NCI-H82 (cell line): ENCODE measurements at places on chromosomes 6 and 20.

DNA sequence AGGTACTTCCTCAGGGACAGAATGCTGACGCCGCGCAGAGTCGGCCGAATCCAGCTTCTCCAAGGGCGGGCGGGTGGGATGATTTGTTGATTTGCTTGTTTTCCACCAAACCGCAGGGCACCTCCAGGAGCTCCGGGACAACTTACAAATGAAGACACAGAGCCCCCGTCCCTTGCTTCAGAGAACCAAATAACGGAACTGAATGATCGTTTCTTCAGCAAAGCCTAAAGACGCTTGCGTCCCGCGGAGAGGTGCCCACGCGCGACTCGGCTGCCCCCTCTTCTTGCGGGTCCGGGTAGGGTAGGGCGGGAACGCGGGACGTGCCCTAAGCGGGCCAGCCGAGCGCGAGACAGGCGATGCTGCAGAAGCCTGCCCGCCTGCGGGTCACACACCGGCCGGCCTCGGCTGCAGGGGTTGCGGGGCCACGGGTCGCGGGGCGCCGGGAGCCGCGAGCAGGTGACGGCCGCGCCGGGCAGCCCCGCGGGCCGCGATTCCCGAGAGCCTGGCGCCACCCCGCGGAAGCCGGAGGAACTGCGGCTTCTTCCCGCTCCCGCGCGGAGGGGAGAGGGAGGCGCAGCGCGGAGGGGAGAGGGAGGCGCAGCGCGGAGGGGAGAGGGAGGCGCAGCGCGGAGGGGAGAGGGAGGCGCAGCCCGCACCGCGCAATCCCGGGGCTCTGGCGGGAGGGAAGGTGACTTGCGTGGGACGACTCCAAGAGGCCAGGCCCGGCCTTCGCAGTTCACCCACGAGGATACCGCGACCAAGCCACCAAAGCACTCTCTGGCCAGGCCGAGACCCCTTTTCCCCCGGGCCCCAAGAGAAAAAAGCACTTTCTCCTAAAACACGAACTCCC lies 7.7 kb upstream of the FOXF2 start:
- peak; percentile 66 for DNase-seq

DNA sequence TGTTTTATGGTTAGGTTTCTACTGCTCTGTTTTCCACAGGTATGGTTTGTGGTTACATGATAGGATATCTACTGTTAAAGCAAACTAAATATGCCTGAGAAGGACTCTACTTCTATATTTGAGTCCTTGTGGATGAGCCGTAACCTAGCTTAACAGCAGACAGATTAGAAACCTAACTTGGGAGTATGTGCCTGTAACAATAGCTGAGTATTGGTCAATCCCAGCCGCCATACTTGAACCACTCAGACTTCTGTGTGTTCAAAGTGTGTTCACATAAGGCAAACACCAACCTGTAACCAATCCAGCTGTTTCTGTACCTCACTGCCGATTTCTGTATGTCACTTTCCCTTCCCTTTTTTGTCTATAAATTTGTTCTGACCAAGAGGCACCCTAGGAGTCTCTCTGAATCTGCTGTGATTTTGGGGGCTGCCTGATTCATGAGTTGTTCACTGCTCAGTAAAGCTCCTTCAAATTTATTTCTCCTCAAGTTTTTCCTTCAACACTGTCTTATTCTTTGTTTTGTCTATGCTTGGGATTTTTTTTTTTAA lies 37.1 kb downstream of the PHF3 start:
- DNase-seq: no peak

DNA sequence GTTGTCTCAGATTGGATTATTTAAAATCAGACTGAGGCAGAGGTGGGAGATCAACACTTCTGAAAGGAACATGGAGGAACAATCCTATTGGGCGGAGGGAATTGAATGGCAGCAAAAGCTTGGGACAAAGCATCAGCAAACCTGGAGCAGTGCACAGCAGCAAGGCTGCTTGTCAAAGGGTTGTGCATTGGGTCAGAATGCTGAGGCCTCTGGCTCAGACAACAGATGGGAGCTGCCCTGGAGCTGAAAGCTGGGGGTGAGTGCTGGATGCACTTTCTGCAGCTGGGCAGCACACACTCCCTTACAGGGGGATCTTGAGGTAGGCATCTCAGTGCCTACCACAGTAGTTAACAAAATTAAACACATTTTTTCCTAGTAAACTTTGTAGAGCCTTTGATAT lies 634.4 kb upstream of the MMS22L start:
- peak; percentile 62 for DNase-seq

GRCh38 chr20:63082308-63082938 lies 75.7 kb upstream of the BHLHE23 start:
- DNase-seq: no peak

DNA sequence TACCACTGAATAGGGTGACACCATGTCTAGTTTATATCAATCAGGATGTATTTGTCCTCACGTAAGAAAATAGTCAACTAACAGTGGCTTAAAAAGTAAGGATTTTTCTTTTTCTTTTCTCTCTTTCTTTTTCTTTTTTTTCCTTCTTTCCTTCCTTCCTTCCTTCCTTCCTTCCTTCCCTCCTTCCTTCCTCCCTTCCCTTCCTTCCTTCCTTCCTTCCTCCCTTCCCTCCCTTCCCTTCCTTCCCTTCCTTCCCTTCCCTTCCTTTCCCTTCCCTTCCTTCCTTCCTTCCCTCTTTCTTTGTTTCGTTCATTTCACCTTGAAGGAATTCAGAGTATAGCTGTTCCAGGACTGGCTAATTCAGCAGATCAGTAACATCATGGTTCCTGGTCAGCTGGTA lies 83.2 kb downstream of the SOX4 start:
- no peak for DNase-seq

DNA sequence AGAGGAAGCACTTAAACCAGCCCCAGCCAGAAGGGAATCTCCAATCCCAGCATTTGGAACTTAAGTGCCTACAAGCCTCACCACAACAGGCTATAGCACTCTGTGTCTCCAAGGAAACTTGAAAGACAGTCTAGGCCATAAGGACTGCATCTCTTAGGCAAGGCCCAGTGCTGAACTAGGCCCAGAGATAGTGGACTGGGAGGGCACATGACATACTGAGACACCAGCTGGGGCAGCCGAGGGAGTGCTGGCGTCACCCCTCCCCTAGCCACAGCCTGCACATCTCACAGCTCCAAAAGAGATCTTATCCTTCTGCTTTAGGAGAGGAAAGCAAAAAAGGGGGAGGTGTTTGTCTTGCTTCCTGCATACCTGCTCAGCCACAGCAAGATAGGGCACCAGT lies 618.5 kb downstream of the COL12A1 start:
- no peak for DNase-seq

GRCh38 chr6:14412026-14412425 lies 294.5 kb downstream of the CD83 start:
- no peak for DNase-seq

GRCh38 chr20:3222635-3223600 lies 13.6 kb downstream of the ITPA start:
- DNase-seq: peak; percentile 88

DNA sequence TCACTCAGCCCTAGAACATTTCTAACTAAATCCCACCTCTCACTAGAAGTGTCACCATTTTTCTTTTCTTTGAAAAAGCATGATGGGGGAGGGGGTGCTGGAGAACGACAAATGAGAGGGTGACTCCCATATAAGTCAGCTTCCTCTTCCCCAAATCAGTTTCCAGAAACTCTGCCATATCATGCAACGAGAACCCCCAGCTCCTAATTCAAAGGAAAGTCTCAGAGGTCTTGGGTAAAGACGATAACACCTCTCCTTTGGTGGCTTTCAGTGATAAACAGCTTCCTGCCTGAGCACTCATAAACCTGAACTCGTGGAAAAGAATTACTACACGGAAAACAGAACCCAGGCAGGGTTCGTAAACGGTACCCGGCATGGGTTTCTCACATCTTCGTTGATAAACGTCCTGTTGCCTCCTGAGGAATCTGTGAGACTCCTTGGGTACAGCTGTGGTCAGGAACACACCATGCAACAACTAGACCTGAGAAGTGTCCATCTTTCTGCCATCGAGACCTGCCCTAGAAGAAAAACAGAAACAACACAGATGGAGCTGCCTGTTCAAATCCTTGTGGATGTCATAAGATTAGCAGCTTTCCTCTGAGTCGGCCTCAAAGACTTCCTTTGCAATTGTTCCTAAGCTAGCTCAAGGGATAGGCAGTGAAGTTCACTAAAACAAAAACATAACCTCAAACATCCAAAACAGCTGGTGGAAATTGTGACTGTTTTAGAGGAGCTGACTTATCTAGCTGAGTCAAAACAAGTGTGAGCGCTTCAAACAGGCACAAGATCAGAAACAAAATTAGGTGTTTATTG lies 185.8 kb upstream of the PRDM1 start:
- peak; percentile 36 for DNase-seq

DNA sequence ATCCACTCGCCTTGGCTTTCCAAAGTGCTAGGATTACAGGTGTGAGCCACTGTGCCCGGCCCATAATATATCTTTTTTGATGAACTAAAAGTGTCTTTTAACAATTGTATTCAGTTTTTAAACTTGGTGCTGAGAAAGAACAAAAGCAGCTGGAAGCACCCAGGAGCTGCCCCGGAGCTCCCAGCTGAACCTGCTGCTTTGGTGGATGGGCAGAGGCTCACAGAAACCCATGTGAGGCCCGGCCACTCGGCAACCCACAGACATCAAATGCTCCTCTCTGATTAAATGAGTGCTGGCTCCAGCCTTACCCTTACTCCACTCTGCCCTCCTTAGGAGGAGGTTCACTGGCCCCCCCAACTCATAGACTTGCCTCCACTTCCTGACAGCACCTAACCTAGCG lies 59.4 kb upstream of the FRMD1 start:
- DNase-seq: no peak

DNA sequence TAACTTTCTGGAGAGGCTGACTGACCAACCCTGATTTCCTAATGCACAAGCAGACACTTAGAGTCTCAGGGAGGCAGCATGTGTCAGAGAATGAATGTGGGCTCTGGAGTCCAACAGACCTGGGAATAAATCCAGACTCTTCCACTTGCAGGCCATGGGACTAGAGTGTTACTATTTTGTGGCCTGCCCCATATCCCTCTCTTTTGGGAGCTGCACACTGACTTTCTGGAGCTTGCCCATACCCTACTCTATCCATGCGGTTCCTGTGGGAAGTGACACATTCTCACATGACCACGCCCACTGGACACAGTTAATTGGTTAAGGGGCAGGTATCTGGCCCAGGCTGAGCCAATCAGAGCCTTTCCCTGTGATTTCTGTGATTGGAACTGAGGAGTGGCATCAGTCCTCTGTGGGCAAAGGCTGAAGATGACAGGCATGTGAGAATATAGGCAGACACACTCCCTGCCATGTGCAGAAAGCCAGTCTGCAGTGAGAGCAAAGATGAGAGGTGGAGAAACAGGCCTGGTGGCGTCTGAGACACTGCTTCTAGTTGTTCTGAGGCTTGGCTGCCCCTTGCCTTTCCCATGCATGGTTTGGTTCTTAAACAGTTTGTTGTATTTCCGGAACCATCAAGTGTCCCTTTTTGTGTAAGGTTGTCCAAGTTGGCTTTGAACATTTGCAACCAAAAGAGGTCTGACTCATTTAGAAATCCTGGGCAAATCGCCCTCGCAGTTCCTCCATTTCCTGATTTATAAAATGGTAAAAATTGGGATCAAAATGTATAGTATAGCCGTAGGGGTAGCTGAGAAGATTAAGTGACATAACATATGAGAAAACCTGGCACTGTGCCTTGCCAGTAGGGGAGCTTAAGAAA lies 125.6 kb downstream of the CDC5L start:
- DNase-seq: peak; percentile 45

DNA sequence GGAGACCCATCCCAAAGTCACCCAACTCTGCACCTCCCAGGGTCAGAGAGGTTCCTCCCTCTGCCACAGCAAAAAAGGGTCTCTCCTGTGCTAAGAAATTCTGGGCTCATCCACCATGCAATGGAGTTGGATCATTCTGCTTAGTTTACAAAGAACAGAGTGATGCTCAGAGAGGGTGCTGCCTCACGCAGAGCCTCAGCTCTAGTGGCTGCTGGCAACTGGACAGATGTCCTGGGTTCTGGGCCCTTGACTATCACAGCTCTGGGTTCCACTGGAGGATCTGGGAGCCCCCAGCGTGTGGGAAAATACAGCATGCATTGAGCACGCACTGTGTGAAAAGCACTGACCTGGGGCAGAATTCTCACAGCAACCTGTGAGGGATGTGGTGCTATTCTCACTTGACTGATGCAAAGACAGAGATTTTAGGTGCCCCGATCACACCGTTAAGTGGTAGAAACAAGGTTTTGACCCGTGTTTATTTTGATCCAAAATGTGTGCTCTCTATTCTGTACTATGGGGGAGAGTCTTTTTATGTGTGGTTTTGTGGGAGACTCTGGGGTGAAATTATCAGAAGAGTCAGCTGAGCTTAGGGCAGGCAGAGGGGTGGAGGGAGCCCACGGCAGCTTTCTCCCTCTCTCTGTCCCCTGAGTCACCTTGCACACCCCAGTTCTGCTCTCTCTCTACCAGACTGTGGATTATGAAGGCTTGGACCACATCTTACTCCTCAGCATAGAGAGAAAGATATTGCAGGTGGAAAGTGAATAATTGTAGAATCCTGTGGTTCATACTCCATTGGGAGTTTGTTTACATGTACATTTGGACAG lies 19.9 kb downstream of the TREML4 start:
- no peak for DNase-seq

GRCh38 chr20:41630846-41631245 lies 12.7 kb upstream of the CHD6 start:
- DNase-seq: no peak

GRCh38 chr6:128282961-128283360 lies 237.4 kb downstream of the PTPRK start:
- DNase-seq: no peak

DNA sequence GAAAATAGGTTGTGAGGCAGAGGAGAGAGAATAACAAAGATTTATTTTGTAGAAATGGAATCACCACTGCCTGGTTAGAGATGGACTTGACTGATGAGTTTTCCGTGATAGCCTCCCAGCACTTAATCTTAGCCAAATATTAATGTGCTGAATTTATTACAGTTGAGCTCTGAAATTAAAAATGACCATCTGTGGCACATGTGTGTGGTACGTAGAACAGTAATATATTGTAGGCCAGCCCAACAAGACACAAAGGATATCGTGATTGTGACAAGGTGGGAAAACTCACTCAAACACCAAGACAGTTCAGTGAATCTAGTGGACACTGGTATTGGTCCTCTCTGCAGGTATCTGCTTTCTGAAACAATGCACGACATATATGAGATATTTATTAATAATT lies 119.4 kb downstream of the HAO1 start:
- DNase-seq: no peak

DNA sequence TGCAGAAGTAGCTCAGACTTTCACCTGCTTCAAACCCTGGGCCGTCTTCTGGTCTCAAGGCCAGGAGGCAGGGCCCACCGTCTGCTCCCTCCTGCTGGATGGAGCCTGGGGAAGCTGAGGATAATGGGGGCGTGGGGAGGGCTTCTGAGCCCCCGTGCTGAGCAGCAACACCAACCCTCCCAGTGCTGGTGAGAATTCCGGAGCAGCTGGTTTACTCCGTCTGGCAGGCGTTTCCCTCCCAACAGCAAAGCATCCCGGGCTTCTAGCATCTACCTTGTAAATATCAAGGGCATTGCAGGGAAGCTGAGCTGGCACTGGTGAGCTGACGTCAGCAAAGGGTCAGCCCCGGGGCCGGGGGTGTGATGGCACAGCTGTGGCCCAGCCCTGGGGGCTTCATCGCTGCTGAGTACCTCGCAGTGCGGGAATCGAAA lies 16.8 kb upstream of the CHRNA4 start:
- DNase-seq: no peak

- no peak for DNase-seq
Observed at GRCh38 chr20:32130965-32131364, 21.5 kb downstream of the TM9SF4 start.

- no peak for DNase-seq
Observed at GRCh38 chr20:59818911-59819310, 114.5 kb downstream of the SYCP2 start.

GRCh38 chr20:33298391-33298790 lies 15.4 kb downstream of the BPIFB1 start:
- DNase-seq: peak; percentile 43
